ENCODE measurements at places on chromosomes 12 and 14.

GRCh38 chr12:109877504-109878246 lies 2.7 kb downstream of the GLTP start:
- no peak for DNase-seq

DNA sequence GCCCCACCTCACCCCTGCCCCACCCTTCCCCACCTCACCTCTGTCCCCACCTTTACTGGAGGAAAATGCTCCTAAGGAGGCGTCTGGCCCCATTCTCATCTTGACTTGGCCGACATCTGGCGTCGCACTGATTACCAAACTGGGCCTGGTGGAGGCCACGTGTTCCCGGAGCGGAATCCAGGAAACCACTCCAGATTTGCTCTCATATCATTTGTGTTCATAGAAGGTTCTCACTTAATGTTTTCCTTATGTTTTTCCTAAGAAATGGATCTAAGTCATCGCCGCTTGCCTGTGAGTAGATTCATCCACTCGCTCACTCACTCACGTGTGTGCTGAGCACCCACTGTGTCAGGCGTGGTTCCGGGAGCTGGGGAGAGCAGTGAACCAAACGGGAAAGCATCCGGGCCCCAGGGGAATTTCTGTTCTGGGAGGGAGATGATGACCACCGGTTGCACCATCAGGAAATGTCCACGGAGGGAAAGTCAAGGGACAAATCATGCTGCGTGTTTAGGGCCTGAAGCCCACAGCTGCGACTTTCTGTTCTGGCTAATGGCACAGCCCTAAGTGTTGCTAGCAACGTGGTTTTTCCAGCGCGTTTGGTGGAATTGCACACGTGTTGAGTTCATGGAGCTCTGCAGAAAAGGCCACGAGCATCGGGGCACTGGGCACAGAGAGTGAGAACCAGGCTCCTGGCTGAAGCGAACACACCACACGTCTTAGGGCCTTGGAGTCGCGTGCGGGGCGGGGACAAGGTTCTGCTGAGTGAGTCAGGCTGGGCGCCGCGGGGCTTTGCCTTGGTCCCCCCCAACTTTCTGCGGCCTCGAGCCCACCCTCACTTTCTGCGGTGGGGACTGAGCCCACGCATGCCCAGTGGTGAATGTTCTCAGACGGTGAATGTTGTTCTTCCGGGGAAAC lies 57.7 kb downstream of the ADGRD1 start:
- no peak for DNase-seq

GRCh38 chr14:84272290-84272721 lies 1257.6 kb upstream of the FLRT2 start:
- DNase-seq = no peak

DNA sequence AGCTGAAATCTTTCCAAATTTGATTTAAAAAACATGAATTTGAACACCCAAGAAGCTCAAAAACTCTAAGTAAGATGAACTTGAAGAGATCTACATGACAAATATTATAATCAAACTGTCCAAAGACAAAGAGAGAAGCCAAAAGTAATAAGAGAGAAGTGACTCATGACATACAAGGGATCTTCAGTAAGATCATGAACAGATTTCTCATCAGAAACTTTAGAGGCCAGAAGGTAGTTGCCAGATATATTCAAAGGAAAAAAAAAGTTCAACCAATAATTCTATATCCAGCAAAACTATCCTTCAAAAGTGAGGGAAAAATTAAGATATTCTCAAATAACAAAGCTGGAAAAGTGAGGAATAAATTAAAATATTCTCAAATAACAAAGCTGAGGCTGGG lies 35.1 kb upstream of the MMP19 start:
- DNase-seq = no peak

- no peak for DNase-seq
These were observed 1358.8 kb downstream of the LRFN5 start for GRCh38 chr14:42965512-42965911.

GRCh38 chr12:132006056-132006680 lies 56.4 kb downstream of the EP400 start:
- DNase-seq = peak; percentile 89

DNA sequence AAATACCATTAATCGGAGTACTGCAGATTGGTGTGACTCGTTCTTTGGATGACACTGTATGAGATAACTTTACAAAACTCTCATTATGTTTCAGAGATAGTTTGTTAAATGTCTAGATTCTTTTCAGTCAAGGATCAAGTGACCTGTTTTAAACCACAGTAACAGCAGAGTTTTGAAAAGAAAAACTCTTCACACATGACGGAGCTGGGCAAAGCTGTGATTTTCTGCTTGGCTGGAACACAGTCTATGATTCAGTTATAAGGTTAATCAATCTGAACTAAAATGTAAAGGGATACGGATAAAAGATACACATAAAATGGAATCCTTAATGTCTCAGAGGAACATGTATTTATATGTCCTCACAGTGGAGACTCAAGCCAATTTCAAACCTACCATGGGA lies 573.2 kb downstream of the PRKD1 start:
- DNase-seq = no peak

DNA sequence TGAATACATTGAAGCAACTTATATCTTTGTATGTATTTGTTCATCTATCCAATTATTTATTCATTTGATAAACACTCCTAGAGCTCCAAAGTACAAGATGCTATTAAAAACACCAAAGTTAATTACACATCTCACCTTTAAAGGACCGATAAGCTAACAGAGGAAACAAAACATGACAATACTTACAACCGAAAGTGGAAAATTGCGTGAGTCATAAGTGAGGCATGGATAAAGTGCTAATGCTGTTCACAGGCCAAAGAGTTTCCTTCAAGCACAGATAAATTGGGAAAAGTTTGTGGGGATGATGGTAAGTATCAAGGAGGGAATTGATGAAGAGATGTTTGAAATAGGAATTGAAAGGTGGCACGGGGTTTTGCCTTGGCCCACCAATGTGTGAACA lies 172.8 kb upstream of the KITLG start:
- no peak for DNase-seq

- no peak for DNase-seq
These were observed 2.7 kb upstream of the NFKBIA start for GRCh38 chr14:35407306-35407630.

DNA sequence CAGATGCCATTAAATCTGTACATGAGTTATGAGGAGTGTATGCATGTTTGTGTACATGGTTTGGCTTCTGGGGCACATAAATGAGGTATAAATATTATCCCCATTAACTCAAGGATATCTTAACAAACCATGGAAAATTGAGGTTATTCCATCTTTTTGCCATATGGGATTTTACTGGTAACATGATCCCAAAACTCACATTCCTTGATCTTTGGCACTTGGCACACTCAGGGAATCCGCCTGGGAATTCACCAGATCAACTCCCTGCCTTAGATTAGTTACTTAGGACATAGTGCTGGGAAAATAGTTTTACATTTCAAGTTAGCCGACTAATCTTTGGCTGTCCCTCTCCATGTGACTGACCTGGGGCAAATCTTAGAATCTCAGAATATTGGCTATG lies 16.9 kb downstream of the CDKN1B start:
- DNase-seq = no peak

- no peak for DNase-seq
These were observed 9.9 kb downstream of the CCDC175 start for GRCh38 chr14:59566725-59567124.

DNA sequence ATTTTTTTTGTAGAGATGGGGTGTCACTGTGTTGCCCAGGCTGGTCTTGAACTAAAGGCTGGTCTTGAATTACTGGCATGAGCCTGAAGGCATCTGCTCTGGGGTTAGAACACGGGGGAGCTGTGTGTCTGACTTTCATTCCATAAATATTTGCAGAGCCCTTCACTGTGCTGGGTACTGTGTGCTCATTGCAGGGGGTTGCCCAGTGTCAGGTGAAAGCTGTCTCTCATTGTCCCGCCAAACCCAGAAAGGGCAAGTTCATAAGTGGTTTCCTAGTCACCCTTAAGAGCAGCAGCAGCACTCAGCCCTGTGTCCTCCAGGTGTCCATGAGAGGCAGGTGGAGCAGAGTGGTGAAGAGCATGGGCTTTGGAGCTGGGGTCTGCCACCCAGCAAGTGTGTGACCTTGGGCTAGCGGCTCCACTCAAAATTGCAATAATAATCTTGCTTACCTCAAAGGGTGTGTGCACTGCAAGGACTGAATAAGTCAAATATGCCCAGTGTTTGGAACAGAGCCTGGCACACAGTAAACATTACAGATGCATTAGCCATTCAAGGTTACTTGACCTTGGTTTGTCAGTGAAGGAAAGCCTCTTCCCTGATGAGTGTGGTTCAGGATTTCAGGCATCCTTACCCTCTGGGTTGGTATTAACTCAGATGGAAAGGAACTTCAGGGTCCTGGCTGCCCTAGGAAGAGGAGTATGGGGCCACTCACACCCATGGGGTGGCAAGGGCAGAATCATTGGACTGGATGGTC lies 4.4 kb upstream of the SMIM41 start:
- DNase-seq = no peak

GRCh38 chr14:99945732-99946651 lies 119.2 kb upstream of the EVL start:
- DNase-seq = peak; percentile 79

DNA sequence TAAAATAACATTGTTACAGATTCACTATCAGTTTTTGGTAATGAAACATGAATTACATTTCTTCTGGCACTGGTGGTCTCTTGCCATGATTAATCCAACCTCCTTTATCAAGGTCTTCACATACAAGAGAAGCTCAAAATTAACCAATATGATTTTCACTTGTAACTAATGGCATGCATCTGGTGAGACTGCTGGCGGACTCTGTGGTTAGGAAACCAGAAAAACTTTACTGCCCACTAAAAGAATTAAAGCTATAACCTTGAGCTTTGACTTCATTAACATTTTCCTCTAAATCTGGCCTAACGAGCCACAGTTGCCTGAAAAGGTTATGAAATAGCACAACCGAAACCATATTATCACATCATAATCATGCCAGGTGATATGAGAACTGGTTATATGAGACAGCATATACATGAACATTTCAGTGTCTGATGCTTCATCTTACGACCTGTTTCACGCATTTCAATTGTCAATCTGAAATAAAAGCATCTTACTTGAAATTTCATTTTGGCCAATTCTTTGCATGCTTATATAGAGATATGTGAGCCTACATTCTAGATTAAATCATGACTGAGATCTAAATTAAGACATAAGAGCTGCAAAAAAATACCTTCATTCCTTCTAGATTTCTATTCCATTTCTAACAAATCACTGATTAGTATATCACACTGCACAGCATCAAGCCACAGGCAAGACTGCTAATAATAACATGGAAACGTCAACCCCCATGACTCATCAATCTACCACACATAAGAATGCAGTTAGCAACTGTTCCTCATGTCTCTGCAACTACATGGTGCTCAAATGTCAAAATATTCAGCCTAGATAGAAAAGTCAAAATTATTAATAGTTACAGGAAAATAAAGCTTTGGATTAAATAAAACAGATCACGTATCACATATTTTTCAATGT lies 89.3 kb downstream of the OSBPL8 start:
- peak; percentile 73 for DNase-seq

DNA sequence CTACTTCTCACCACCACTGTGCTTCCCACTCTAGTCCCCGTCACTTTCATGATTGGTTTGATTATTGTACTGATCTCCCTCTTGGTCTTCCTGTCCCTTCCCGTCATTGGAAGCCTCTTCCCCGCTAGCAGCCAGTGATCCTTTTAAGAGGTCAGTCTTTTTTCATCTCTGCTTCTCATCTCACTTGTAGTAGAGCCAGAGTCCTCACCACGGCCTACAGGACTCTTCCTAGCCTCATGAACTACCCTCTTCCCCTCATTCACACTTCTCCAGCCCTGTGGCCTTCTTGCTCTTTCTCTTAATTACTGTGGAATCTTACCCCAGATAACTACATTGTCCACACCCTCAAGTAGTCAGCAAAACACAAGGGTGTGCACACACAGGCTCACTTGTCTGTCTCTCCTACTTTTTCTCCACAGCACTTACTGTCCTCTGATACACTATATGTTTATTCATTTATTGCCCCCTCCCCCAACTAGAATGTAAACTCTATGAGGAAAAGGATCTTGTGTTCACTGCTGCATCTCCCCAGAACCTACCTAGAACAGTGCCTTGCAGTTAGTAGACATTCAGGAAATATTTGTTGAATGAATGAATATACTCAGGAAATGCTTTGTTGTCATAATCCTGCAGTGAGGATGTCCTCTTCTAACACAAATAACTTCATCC lies 66.3 kb downstream of the CKB start:
- no peak for DNase-seq

- DNase-seq = peak; percentile 47
These were observed 19.7 kb upstream of the SLC2A14 start for GRCh38 chr12:7892186-7892980.

GRCh38 chr12:101850199-101850598 lies 19.4 kb upstream of the GNPTAB start:
- DNase-seq = peak; percentile 75

Data from MV-4-11 (cell line).